ENCODE measurements at places on chromosomes 5 and 9.

DNA sequence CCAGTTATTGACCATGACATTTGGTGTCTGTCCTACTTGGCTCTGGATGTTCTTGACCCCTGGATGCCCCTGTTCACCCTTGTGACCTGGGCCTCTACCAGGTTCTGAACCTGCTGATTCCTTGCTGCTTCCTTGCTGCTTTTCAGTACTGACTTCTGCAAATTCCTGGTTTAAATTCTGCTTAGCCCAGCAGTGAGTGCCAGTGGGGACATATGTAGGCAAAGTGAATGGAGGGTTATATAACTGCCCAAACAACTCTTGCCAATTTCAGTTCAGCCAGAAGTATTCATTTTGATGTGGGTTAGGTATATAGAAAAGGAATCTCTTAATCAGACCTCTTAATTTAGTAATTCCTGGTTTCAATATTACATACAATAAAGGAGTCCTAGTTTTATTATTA lies 220.6 kb downstream of the TAF11L14 start:
- no peak for DNase-seq

DNA sequence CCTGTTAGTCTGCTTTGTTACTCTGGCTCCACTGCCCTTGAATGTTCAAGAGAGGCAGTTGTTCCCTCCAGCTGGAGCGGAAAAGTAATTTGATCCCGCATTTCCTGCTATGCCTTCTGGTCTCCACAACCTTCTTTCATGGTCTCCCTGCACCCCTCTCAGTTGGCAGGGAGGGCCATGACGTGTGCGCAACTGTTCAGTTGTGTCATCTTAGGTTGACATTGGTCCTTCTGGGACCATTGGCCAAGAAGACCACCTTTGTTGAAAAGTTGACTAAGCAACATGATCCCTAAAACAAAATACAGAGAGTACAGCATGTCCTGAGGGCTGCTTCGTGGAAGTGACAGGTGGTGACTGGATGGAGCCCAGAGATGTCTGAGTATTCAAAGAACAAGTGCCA lies 192.5 kb upstream of the TUT7 start:
- DNase-seq = no peak

GRCh38 chr9:78131969-78132700 lies 100.5 kb upstream of the GNAQ start:
- no peak for DNase-seq

DNA sequence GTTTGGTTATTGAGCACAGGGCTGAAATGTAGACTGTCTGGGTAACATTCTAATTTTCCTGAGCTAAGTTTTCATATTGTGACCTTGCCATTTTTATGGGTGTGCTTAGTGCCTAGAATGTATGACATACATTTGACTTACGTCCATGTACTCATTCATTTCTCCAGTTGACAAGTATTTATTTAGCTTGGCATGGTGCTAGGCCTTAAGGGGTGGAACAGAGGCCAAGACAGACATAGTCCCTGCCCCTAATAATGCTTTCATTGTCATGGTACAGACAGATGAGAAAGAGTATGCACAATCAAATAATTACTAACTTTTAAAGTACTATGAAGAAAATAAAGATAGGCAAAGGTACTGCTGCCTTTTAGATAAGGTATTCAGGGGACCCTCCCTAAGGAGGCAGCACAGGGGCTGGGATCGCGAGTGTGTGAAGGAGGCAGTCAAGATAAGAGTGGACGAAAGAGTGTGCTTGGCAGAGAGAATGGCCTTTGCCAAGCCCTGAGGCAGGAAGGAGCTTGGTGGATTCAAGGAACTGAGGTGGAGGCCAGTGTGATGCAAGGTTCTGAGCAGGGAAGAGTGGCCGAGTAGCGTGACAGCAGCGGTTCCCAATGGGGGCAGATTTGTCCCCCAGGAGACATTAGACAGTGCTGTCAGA lies 128.0 kb downstream of the PIP5K1B start:
- DNase-seq = no peak

DNA sequence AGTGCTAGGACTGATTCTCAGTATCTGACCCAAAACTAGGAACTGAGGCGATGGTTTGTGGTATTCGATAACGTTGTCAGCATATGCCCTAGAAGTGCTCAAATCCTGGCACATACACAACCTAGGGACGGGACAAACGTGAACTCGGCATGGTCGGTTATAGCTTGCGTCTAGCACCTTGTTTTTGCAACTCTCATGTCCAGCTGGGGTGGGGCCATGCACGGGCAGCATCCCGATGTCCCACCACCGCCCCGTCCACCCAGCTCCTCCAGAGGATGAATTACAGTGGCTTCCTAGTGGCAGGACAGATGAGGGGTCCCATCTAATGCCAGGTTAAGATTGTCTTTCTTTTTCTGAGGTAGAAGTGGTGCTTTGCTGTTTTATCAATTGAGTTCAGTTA lies 31.6 kb downstream of the PROP1 start:
- DNase-seq = no peak

DNA sequence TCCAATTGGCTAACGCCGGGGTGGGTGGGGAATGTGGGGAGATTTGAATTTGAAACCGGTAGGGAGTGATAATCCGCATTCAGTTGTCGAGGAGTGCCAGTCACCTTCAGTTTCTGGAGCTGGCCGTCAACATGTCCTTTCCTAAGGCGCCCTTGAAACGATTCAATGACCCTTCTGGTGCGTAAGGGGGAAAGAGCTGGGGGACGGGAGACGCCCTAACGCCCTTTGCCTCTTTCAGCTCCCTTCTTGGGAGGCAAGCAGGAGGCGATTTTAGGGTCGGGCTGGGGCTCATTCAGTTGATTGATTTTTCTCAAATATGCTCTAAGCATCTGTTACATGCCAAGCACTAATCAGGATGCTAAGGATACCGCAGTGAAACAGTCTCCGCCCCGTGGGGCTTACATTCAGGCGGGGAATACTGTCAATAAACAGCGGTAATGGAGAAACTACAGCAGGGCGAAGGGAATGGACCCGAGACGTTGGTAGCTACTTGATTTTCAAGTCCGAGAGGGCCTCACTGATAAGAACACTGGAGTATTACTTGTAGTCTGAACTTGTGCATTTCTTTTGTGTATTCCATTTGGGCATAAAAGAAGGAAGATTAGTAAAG lies at the start of gene HMMR:
Gene HMMR, plus strand, starts transcription at position 71 of the 610 bp plus-strand sequence. Its CDS starts 61 bp downstream, at position 132.
- no peak for DNase-seq

DNA sequence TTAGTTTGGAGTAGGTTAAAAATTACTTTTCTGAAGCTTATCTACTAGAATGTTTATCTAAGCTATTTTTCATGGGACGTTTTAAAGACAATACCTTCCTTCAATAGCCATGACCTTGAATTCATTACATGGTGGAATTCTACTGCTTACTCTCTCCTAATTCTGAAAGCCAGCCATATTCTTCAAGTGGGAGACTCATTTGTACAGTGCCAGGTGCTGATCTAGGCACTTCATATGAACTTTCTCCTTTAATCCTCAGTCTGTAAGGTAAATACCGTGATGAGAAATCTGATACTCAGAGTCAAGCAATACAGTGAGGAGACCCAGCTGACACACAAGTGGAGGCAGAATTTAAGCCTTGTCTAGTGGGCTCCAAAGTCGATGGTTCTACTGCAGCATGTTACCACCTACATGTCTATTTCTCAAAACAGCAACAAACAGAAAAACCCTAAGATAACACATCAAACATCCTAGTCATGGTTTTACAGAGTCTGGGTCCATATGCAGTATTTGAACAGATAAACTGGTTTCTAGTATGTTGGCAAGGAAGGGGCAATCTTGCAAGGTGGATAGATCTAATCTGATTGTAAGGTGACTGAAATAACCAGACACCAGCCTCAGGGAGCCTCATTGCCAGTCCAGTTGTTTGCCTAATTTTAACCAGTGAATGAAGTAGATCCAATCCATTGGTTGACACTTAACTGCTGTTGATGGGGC lies 243.7 kb downstream of the PIK3R1 start:
- DNase-seq = no peak

GRCh38 chr5:78560000-78560855 lies 88.3 kb downstream of the LHFPL2 start:
- DNase-seq = no peak

GRCh38 chr9:69829484-69829883 lies 8.9 kb downstream of the CFAP95 start:
- DNase-seq = no peak

- no peak for DNase-seq
These were observed 13.5 kb downstream of the DUSP1 start for GRCh38 chr5:172757394-172758010.

DNA sequence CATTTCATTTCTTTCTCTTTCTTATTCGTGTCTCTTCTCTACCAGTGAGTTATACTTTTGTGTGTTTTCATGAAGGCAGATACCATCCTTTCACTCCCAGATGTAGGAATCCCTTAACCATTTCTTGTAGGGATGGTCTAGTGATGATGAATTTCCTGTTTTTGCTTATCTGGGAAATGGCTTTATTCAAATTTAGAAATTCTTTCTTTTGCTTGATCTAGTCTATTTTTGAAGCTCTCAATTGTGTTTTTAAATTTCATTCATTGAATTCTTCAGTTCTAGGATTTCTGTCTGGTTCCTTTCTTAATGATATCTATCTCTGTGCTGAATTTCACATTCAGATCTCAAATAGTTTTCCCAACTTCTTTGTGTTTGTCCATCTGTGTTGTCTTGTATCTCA lies 95.9 kb upstream of the TBC1D2 start:
- no peak for DNase-seq

GRCh38 chr5:40515476-40515875 lies 164.2 kb upstream of the PTGER4 start:
- no peak for DNase-seq

- no peak for DNase-seq
These were observed 34.8 kb downstream of the TMEM252 start for GRCh38 chr9:68505681-68506409.

DNA sequence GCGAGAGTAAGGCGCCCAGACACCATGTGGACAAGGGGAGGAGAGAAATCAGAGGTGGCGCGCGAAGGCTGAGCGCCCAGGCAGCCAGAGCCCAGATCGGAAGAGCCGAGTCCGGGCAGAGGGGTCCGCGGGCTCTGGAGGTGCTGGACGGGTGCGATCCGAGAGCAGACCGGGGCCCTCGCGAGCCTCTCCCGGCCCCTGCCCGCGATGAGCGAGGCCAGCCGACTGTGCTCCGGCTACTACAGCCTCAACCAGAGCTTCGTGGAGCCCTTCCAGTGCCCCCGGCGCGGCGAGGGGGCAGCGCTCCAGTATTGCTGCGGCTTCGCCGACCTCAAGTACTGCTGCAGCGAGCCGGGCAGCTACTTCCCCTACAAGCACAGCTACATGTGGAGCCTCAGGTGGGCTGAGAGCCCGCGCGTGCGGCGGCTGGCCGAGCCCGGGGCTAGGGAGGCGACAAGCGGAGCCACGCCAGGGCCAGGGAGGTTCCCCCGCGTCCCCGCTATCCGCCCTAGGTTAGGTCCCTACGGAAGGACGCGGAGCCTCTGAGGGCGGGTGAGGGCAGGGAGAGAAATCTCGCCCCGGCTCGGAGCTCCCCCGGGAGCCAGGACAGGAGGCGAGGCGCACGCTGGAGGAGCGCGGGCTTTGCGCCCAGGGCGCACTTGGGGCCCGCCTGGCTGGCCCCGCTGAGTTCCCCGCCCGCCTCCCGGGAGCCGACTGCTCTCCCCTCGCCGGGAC lies at the start of gene SHISAL2B:
Gene SHISAL2B, plus strand, starts transcription at position 87 of the 735 bp plus-strand sequence. Its CDS starts 121 bp downstream, at position 208.
- no peak for DNase-seq

- DNase-seq = no peak
These were observed 151.0 kb upstream of the PAPPA start for GRCh38 chr9:116002624-116003023.

- no peak for DNase-seq
These were observed 107.6 kb downstream of the MUSK start for GRCh38 chr9:110776221-110776620.

DNA sequence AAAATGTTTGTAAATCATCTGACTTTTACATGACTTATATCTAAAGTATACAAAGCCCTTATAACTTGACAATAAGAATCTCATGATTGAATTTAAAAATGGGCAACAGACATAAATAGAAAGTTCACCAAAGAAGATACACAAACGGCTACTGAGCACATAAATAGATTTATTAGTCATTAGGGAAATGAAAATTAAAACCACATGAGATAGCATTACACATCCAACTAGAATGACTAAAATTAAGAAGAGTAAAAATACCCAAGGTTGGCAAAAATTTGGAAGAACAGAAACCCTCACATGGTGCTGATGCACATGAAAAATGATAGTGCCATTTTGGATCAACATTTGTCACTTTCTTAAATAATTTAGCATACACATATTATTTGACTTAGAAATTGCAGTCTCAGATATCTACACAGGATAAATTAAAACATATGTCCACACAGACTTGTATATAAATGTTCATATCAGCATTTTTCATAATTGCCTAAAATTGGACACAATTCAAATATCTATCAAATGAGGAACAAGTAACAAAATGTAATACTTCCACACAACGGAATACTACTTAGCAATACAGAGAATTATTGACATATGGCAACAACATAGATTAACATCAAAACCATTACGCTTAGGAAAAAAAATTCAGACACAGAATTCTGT lies 359.1 kb upstream of the DAB2 start:
- no peak for DNase-seq

- DNase-seq = no peak
These were observed 7.2 kb upstream of the SFXN1 start for GRCh38 chr5:175471196-175471595.

DNA sequence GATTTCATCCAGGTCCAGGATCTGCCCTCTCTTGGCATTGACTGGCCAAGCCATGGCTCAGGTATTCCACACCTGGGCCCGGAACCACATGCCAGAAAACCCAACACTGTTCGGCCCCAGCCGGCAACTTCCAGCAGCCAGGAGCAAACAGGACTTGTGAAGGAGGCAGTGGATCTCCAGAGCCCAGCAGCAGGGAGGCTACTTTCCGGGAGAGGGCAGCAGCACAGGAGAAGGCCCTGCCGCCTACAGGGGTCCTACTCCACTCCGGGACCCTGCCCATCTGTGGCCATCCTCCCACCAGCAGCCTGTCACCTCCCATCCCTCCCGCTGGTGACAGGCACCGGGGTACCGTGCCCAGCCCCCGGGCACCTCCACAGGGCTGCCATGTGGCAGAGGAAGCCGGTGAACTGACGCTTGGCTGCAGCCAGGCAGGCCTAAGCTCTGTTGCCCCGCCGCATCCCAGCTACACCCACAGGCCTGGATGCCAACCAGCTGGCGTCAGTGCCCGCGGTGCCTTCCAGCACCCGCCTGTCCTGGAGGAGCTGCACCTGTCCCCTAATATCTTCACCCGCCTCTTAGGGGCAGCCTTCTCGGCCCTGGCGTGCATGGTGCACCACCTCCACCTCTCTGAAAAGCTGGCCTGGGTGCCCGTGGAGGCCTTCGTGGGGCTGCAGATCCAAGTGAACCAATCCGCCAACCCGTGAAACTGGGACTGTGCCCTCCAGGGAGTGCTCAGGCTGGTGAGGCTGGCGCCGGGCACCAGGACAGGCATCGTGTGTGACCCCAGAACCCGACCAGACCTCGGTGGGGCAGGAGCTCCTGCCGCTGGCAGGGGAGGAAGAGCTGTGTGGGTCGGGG lies 18.9 kb upstream of the SLC30A5 start:
- no peak for DNase-seq

- no peak for DNase-seq
These were observed 32.0 kb downstream of the OR2V1 start for GRCh38 chr5:181098762-181099601.

Measured in natural killer cell treated with Interleukin-12 subunit alpha and Interleukin-12 subunit beta and Interleukin-15 and Interleukin-18, amount 100 ng/mL, for 72 hours (primary cell).